Omental fat pad (tissue), 4 donors: ENCODE measurements at places on chromosomes 3 and 15. TPM values are rescaled to one million over a fixed set of nuclear protein-coding genes. Genes with fewer than 3 reads are reported as not detected.
A peak's percentile ranks its signal among the peaks of the same experiment; 100 is the strongest.

Gene WDR93
- total RNA-seq, result 0.36 TPM

Gene ISLR2
- total RNA-seq, result 0.69 TPM

DNA sequence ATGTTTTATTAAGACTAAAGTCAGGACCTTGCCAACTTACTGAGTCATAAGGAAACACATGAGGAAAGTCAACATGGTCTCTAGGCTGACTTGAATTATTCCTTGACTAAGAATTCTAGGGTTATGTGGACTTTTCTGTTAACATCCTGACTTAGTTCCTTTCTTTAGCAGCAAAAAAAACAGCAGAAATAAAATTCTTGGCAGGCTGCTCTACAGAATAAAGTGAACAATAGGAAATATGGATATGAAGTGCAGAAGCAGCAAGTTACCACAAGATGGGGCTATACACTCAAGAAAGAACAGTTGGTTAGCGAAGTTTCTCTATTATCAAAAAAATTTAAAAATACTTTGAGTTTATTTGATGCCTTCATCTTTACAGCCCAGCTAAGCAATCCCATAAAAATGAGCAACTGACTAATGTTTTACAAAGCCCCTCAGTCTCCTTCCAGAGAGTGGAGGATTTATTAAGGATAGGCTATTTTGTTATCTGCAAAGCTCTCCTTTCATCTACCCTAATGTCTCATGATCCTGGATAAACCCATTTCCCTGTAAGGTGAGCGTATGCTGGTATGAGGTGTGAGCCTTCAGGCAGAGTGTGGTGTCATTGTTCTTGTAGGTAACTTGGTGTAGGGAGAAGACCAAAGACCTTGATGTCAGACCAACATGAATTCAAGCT, 23.1 kb upstream of the MCCC1 start:
- DNase-seq, result no peak

GRCh38 chr15:99921101-99921500, 187.9 kb upstream of the LYSMD4 start:
- DNase-seq, result no peak

DNA sequence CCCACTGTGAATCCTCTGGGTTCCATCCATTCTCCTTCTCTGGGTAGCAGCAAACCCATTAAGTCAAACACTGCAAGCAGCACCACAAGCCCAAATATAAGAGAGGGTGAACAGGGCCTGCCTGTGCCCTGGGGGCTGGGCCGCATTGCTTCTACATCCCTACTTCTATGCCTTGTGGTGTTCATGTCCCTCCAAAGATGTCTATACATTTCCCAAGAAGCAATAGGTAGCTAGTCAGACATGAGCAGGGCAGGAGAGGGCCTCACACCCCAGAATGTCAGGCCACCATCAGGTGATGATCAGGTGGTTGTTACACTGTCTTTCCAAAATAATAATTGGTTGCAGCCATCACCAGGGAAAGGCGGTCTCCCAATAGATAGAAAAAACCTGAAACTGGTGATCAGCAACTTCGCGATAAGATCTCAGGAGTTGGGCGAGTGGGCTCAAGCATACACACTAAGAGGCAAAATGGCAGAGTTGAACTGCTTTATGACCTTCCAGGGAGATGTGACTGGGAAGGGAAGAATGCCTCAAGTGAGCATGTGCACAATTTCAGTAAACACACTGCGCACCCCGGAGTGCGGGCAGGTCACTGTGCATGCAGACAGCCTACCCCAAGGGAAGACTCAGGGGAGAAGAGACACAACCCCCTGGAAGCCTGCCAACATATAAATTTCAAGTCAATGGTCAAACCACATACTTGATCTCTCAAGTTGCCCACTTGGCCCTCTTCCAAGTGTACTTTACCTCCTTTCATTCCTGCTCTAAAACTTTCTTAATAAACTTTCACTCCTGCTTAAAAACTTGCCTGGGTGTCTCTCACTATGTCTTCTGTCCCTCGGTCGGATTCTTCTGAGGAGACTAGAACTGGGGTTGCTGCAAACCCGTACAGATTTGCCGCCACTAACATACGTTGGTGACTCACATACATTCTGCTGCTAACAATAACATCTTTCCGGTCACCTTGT, 39.9 kb downstream of the KLF15 start:
- DNase-seq, result no peak

DNA sequence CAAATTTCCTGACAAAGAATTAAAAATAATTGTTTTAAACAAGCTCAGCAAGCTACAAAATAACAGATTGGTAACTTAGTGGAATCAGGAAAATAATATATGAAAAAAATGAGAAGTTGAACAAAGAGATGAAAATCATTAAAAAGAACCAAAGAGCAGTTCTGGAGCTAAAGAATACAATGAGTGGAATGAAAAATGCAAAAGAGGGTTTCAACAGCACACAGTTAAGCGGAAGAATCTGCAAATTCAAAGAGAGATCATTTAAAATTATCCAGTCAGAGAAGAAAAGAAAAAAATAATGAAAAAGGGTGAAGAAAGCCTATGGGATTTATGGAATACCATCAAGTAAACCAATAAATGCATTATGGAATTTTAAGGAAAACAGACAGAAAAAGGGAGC, 6.2 kb upstream of the GABRR3 start:
- DNase-seq, result no peak

GRCh38 chr3:69500604-69501003, 114.7 kb upstream of the FRMD4B start:
- DNase-seq, result no peak

- DNase-seq, result no peak
These were observed 99.1 kb downstream of the VGLL4 start for GRCh38 chr3:11544412-11545181.

- peak; percentile 78 for DNase-seq
These were observed 894 bp upstream of the CCNL1 start for GRCh38 chr3:157160658-157161424.

GRCh38 chr15:58021332-58022230, 43.9 kb downstream of the ALDH1A2 start:
- DNase-seq, result no peak
